ENCODE measurements at places on chromosomes 16 and 17. TPM values are rescaled to one million over a fixed set of nuclear protein-coding genes. Genes with fewer than 3 reads are reported as not detected.
A peak's percentile ranks its signal among the peaks of the same experiment; 100 is the strongest.

The PPP1R1B gene
- total RNA-seq, result not detected

GRCh38 chr17:56629531-56630075 lies 36.1 kb downstream of the NOG start:
- DNase-seq, result peak; percentile 32

GRCh38 chr16:3070608-3071111 lies 5.2 kb downstream of the IL32 start:
- DNase-seq, result peak; percentile 47

GRCh38 chr16:77919761-77920415 lies 102.5 kb upstream of the CLEC3A start:
- no peak for DNase-seq

- DNase-seq, result peak; percentile 15
Measured at GRCh38 chr16:9225527-9226316, 134.3 kb downstream of the HAPSTR1 start.

DNA sequence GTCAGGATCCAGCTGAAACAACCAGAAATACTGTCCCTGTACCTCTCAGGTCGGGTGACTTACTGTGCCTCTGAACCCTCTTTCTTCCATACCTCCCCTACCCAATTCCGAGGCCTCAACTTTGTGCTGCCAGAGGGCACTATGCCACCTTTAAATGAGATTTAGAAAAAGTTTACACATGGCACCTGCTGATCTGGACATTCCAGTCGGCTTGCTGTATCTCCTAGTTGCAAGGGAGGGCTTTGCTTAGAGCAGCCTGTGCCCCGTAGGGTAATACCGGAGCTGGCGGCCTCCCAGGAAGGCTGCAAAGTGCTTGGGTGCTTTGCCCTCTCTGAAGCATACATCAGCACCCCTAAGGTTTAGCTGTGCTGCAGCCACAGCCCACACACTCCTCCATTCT lies 306.0 kb upstream of the RBFOX1 start:
- no peak for DNase-seq

DNA sequence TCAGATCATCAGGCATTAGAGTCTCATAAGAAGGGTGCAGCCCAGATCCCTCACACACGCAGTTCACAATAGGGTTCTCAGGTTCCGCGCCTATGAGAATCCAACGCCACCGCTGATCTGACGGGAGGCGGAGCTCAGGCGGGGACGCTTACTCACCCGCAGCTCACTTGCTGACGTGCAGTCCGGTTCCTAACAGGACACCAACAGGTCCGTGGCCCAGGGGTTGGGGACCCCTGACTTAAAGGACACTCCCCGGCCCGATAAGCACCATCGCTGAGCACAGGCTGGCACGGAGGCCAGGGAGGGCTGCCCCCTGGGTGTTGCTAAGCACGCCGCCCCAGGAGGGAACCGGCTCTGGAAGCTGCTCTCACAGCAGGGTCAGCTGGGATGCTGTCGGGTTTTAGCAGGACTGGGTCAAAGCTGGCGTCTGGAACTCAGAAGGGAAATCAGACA lies 30.1 kb upstream of the BAHCC1 start:
- DNase-seq, result peak; percentile 68

DNA sequence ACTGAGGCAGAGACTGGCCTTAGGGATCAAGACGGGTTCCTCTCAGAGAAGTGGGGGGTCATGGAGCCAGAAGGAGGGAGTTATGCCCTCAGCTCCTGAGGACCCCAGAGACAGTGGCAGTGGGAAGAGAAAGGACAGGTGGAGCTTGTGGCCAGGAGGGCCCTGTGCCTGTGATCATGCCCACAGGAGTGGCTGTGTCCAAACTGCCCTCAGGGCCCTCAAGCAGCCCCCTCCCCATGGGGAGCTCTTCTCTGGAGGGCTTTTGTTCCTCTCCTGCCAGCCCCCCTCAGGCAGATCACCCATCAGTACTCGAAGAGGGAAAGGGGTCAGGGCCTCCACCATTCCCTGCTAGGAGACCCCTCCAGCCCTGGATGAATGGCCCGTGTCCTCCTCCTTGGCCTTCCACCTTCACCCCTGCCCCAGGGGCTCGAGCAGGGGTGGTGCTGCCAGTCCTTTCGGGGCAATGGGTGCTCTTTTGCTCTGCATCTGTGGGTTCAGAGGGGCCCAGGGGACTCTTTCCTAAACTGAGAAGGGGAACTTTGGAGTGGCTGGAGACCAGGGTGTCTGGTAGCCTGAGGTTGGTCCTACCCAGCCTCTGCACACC lies 52.7 kb downstream of the BEAN1 start:
- no peak for DNase-seq

- peak; percentile 25 for DNase-seq
Measured at GRCh38 chr16:2507052-2507659, 6.6 kb upstream of the ATP6V0C start.

The ATP6V0A1 gene
- total RNA-seq, result 7.1 TPM

The CDH15 gene
- total RNA-seq, result not detected

The TMEM231 gene
- 4.9 TPM for total RNA-seq

- no peak for DNase-seq
Measured at GRCh38 chr17:19295473-19296135, 58.4 kb downstream of the EPN2 start.

GRCh38 chr16:14017886-14018285 lies 53.2 kb upstream of the MRTFB start:
- DNase-seq, result no peak

GRCh38 chr16:83689385-83689831 lies 118.4 kb upstream of the HSBP1 start:
- DNase-seq, result peak; percentile 22

DNA sequence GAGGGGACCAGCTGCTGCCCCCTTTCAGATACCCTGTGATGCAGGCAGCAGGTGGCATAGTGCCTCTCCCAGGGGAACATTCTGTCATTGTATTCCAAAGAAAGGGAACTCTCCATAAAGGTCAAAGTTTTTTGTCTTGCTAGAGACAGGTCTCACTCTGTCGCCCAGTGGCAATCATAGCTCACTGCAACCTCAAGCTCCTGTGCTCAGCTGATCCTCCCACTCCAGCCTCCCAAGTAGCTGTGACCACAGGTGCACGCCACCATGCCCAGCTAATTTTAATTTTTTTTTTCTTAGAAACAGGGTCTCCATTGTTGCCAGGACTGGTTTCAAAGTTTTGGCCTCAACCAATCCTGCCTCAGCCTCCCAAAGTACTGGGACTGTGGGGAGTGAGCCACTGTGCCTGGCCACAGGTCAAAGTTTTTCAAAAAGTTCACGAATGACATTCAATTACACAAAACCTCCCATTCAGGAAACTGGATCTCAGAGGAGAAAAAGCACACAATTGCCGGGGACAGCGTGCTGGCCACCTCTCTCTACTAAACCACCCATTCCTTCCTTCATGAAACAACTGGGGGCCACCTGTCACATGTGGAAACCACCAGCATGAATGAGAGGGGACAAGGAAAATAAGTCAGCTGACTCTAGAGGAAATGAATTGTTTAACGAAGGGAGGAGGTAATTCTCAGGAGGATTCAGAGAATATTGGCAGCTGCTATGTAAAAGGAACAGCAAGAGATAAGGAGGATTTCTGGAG lies 80.0 kb downstream of the MARCHF10 start:
- DNase-seq, result no peak

The TTC19 gene
- total RNA-seq, result 26.0 TPM

DNA sequence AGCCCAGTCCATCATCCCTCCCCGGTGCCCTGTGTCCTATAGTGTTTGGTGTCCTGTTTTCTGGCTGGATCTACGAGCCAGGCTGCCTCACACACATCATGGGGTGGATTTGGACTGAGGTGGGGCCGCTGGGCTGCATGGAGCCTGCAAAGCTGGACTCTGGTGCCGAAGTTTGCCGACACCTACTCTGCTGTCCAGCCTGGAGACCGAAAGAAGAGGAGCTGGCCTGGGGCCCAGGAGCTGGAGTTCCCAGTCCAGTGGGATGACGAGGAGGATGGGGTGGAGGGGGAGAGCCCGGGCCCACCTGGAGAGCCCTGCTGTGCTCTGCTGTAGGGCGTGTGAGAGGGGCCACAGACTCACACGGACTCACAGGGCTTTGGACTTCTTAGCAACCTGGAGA lies 40.3 kb upstream of the ENPP7 start:
- DNase-seq, result no peak

The GPR139 gene
- total RNA-seq, result not detected

DNA sequence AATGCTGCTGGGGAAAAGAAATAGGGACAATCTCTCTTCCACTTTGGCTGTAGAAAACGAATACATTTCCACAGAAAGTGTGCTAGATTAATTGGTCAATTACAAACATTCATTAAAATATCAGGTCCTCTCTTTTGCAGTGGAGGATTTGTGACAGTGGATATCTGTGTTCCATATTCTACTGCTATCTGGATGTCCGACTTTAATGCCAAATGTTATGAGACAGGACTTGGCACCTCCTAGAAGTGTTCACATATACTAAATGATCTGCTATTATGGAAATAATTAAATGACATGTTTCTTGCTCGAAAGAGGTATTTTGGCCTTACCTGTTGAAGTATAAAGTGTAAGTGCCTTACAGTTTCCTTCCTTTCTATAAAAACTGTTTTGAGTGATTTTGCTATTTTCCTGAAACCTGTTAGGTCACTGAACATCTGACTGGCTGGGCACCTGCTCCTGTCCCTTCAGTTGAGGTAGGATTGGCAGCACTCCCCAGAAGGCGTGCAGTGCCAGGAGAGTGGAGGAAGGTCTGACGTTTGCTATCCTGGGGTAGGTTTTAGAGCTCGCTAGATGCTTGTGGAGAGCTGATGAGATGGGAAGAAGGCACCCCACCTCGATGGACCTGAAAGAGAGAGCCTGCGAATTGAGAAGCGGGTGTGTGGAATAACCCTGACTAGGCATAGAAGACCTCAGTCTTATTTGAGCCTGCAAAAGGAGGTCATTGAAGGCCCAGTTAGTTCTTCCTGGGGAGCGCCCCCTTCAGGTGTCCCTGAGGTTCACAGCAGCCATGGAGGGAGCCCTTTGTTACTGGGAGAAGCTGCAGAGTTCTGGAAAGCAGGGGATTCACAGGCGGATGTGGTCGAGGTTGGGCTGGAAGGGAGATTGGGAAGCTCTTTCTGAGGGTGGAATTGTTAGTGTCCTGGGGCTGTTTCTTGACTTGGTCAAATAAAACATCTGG lies 159.4 kb upstream of the ZNF267 start:
- peak; percentile 38 for DNase-seq

DNA sequence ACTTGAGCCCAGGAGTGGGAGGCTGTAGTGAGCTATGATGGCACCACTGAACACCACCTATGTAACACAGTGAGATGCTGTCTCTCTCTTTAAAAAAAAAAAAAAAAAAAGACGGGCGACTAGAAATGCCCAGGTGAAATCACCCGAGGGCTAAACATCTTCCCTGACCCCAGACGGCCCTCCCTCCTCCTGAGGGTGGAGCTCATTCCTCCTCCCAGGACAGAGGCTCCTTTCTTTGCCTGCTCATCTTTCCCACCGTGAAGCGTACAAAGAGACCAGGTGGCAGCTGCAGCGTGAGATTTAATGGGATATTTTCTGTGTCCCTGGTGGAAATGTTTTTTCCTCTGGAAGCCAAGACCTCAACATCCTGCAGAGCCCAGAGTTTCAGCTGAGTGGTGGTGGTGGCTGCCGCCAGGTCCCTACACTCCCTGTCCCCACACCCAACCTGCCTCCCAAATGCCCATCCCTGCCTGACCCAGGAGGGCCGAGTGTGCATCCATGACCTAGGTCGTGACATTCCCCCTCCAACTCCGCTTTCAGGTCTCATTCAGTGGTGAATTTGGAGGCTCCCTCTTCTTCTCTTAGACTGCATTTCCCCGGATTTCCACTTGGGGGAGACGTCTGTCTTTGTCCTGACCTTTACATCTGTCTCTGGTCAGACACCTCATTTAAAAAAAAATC lies 14.4 kb upstream of the GPRC5B start:
- DNase-seq, result peak; percentile 66

DNA sequence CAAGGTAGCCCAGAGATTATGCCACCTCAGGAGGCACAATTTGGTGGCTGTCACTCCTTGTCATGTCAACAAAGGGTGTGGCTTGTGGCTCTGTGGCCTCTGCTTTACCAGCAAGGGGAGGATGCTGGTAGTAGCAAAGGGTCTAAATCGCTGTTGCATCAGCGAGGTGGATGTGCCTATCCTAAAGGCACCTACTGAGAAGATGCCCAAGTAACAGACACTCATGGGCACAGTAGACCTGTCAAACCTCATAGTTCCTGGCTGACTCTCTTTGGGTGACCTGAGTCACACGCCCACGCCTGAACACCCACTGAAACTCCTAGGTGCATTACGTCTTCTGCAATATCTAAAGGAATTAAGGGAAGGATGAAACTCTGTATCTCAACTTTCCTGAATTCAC lies 139.5 kb downstream of the PRKCB start:
- DNase-seq, result peak; percentile 43

The MT1H gene
- total RNA-seq, result 2.7 TPM

GRCh38 chr17:45389354-45389753 lies 43.3 kb downstream of the ARHGAP27 start:
- DNase-seq, result no peak

DNA sequence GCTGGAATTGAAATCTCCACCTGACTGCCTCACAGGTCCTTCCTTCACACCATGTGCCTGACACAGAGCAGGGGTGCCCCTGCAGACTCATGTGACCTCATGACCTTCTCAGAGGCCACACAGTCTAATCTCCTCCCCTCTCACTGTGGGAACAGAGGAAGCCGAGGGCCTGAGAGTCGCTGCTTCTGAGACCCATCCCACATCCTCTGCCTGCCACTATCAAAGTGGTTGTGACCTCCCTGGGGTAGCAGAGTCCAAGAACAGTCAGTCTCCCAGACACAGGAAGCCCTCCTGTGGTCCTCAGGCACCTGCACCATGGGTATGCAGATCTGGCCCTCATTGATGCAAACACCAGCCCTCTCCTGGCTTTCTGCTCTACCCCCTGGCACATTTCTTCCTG lies 78.5 kb downstream of the RAB11FIP4 start:
- DNase-seq, result peak; percentile 57

GRCh38 chr16:83400234-83400633 lies 407.5 kb upstream of the HSBP1 start:
- no peak for DNase-seq

DNA sequence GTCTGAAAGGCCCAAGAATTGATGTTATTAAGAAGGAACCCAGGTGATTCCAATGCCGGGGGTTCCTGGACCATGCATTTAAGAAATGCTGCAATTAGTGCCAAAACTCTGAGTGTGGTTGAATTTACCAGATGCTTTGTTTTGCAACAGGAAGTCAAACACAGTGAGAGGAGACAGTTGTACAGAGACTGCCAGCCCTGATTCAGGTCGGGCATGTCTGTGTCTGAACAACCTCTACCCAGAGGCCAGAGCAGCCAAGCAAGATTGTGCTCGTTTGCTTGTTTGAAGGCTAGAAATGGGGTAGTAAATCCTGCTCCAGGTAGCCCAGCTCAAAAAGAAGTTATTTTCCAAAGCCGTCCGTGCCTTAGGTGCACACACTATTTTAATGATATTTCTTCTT lies 412.4 kb upstream of the ERCC4 start:
- no peak for DNase-seq

Data from activated CD8-positive, alpha-beta T cell treated with anti-CD3 and anti-CD28 coated beads for 36 hours (primary cell).